ENCODE measurements at places on chromosomes 7 and 10.

- peak; percentile 45 for DNase-seq
Measured at GRCh38 chr7:143299840-143300239, 11.7 kb downstream of the CASP2 start.

DNA sequence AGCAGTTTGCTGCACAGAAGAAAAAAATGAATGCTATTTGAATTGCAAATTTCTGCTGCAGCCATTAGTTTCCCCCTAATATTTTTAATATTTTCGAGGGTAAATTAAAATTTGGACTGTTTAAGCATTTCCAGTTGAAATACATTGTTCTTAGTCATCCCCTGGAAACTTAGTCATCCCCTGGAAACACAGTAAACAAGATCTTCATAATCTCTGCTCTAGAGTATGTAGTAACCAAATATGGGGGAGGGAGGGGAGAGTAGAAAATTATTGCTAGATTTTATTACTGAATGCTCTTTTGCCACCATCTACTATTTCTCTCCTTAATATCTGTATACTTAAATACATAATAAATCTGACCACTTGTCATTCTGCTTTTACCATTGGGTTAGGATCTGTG is 1053.3 kb downstream of the SORCS1 start:
- no peak for DNase-seq

GRCh38 chr10:117518246-117518645 is 24.3 kb upstream of the EMX2 start:
- DNase-seq: no peak

- no peak for DNase-seq
Measured at GRCh38 chr7:106597751-106598546, 63.0 kb downstream of the CCDC71L start.

DNA sequence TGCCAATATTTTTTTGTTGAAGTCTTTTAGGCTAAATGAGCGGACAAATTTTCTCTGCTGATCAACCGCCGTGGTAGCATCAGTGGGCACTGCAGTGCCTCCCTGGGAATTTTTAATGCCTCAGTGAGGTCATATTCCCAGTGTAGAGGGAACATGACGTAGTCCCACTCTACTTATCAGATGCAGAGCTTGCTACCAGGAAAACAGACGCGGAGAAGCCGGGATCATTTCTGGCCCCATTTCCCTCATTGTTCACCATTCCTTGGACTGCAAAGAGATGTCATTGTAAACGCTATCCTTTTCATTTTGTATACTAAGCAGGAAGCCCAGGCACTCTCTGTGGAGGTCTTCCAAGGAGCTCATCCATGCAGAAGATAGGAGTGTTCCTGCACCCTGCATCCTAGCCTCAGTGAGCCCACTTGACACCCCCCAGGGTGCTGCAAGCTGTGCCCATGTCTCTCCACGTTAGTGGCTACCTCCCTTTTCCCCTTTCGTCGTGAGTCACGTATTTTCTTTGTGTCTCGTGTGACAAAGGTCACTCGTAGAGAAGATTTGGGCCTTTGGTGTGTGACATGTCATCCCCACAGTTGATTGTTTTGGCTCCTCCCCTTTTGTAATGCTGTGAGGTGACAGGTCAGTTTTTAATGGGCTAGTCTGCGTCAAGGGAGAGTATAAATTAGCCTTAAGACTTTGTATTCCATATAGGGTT is 145.5 kb downstream of the TCF7L2 start:
- DNase-seq: no peak

DNA sequence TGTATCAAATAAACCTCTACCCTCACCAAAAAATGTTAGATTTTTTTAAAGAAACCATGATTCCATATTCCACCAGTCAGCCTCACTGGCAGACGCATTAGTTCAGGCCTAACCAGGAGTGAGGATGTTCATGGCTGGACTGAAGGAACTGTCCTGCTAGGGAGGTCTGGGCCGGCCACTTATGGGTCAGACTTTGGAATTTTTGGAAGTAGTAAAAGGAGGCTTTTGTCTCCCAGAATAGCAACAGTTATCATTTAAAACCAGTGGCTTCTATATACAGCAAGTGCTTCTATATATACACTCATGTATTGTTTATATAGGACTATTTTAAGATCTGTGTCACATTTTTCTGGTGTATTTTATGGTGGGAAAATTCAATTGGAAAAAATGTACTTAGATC is 120.5 kb downstream of the CNNM2 start:
- no peak for DNase-seq

DNA sequence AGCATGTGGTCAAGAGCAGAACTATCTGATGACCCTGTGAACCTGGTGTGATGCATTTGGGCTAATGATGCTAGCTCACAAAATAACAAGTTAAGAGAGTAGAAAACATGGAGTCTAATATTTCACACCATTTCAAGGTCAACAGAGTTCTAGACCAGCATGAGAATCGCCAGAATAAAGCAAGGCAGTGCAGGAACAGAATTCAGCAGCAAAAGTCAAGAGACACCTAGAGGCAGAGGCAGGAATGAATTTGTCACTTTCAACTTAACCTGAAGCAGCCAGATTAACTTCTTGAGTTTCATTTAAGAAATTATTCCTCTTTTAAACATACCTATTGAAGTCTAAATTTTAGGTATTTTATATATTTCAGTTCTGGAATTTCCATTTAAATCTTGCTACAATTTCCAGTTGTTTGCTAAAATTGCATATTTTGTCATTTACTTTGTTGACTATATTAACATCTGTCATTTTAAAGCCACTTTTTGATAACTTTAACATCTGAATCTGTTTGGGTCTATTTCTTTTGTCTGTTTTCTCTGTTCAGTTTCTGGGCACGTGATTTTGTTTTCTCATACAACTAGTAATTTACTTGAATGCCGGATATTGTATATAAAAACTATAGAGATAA is 44.2 kb upstream of the PRSS58 start:
- peak; percentile 37 for DNase-seq

DNA sequence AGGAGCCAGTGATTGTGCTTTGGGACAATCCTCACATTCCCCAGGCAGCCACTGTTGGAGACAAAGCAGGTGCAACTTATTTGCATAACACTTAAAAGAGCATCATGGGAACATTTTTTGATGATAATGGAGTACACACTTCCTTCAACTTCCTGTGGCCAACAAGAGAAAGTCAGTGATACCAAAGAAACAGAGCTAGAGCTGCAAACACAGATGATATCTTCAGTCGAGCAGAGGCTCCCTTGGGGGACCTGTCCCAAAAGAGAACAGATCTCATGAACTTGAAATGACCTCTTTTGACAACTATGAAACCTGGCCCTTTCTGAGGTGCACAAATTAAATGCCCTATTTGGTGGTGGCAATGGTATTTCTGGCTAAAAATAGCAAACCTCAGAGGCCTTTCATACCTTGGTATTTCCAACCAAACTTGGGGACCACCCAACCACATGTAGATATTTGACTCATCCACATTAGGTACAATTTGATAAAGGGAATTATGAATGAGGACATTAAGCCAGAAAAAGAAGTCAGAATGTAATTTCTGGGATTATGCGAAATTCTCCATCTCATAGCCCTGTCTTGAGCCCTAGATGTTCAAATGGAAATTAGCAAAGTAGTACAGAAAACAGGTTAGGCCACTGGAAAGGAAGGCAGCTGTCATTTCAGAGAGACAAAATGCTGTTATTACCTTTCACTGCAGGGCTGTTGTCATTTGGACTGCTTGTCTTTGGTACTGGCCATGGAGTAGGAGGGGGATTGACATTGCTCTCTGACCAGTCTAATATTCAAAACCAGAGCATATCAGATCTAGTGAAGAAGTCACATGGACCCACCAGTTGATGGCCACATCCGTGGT is 146.2 kb downstream of the ICA1 start:
- peak; percentile 34 for DNase-seq

- peak; percentile 45 for DNase-seq
Measured at GRCh38 chr7:122886357-122887081, at the start of gene CADPS2. Gene CADPS2, minus strand, starts transcription at chr7:122886460. Its CDS starts 123 bp downstream, at chr7:122886337.

DNA sequence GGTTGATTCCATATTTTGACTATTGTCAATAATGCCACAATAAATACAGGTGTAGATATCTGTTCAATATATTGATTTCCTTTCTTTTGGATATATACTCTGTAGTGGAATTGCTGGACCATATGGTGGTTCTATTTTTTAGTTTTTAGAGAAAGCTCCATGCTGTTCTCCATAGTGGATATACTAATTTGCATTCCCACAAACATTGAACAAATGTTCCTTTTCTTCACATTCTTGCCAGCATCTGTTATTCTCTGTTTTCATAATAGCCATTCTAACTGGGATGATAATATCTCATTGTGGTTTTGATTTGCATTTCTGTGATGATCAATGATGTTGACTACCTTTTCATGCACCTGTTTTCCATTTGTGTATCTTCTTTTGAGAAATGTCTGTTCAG is 973.7 kb downstream of the REEP3 start:
- no peak for DNase-seq

GRCh38 chr10:133474027-133474426 is 20.3 kb downstream of the SCART1 start:
- DNase-seq: no peak

All from germinal center (tissue), 1 donor.